ENCODE measurements at places on chromosomes 1 and 21.

- DNase-seq = no peak
Observed at GRCh38 chr1:24141311-24141997, 1.5 kb downstream of the IL22RA1 start.

- DNase-seq = no peak
Observed at GRCh38 chr21:39799178-39799577, 54.2 kb downstream of the IGSF5 start.

DNA sequence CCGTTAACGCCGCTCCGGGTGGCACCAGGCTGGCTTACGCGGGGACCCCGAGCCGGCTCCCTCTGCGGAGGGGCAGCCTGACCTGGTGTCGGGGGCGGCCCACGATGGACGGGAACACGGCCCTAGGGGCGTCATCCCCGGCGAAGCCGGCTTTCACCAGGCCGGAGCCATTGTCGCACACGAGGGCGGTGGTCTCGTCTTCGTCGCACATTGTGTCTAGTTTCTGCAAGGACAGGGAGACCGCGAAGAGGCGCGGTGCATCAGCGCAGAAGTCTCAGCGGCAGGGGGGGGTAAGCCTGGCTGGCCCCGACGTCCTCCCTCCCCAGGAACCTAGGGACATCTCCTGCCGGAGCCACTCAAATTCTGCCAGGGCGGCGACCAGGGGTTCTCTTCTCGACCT is 989 bp downstream of the ACTA1 start:
- no peak for DNase-seq

DNA sequence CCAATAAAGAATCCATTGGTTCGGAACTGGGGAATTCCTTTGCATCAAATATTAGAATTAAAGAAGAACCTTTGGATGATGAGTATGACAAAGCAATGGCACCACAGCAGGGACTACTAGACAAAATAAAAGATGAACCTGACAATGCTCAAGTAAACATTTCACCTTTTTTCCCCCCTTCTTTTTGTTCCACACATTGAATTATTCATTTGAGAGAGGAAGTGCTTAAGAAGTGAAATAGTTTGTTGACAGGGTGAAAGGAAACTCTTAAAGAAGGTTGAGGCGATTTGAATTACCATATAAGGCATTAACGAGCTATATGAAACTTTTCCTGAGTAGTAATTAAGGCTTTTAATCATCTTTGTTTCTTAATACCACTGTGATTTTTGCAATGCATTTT is 93.1 kb downstream of the ZMYM4 start:
- no peak for DNase-seq

DNA sequence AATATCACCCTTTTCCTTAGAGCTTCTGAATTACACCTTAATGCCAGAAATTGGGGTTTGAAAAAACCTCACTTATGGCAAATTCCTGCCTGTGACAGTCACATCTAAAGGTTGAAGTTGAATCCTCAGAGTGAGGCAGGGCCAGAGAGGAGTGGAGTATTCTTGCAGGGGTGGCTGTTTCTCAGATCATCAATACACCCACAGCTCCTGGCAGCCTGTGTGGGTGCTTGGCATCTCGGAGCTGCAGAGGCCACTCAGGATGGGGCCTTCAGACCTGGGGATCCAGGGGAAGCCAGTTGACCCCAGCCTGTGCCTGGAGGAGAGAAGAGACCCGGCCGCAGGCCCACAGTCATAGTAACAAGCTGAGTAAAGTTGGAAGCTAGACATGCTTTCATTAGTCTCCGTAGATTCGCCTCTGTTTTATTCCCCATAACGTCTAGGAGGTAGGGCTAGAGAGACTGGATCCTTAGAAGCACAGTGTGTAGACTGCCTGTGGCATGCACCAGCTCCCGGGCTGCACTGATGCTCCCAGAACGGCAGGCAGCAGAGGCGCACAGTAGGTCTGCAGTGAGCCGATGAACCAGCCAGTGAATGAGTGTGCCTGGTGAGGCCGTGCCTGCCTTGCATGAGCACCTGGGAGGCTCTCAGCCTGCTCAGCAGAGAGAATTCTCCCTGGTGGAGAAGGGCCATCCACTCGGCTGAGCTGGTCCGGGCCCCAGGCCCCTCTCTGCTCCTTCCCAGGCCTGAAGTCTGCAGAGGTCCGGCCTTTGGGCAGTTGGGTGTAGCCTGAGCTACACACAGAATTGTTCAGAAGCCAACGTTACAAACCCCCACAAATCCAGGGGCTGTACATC is 42.9 kb downstream of the TFF3 start:
- DNase-seq = no peak

DNA sequence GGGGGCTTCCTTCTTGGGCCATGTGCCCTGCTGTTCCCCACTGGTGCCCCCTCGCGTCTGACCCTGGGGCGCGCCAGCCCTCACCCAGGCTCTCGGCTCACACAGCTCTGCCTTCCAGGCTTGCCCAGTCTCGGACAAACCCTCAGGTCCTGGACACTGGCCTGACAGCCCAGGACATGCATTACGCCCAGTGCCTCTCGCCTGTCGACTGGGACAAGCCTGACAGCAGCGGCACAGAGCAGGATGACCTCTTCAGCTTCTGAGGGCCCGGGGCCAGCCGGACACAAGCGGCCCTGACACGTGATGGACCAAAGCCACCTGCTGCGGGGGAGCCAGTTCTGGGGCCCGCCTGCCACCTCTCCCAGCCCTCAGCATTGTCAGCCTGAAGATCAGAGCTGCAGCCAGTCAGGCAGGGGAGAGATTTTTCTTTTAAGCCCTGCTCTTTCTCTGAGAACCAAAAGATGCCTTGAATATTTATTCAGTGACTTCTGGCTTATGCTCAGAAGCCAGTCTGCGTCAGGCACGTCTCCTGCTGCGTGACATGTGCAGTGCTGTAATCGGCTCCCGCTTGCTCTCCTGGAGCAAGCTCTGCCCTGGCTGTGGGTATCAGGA is 23.4 kb downstream of the LDLRAP1 start:
- peak; percentile 84 for DNase-seq

DNA sequence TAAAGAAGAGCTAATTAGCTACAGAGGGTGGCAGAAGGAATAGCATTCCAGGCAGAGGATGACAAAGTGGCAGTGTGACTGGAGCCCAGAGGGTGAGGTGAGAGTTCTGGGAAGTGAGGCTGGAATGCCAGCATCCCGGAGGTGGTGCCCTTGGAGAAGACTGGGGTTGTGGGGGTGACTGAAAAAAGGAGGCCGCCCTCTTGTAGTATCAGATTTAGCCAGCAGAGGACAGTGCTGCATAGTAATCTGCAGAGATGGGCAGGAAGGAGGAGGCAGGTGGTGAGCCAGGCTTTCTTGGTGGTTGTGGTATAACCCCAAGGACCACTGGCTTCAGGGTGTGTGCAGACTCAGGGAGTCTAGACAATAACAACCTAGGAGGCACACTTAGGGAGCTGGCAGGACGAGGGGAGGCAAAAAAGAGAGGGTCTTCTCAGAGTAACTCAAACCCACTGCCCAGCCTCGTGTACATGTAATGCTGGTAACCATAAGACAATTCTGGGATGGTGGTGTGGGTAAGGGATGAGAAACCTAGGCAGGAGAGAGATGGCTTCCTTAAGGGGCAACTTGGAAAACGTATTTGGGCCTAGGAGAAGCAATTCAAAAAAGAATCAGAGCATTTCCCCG is 30.5 kb downstream of the MROH7 start:
- DNase-seq = peak; percentile 20

DNA sequence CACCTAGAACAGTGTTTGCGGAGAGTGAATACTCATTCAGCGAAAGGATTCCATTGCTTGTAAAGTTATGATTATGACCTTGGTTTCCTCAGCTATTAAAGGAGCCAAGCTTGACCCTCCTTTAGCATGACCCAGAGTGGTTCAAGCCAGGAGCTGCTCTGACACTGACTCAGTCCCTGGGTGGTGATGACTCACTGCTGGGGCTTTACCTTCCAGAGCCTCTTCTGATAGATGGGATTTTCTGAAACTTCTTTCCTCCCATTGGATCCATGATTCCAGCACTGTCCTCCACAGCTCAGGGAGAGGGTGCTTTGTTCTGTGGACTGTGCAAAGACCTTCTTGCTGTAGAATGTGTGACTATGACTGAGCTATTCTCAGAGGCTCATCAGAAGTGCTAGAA is 77.4 kb downstream of the S1PR1 start:
- DNase-seq = no peak

GRCh38 chr1:75996196-75996595 is 64.0 kb upstream of the ASB17 start:
- peak; percentile 26 for DNase-seq

GRCh38 chr1:199472018-199472417 is 555.5 kb upstream of the NR5A2 start:
- DNase-seq = no peak

GRCh38 chr1:66533804-66534740 is at the start of gene SGIP1:
Gene SGIP1 (plus strand): TSS chr1:66534153. CDS start chr1:66534359, 206 bp downstream.
- no peak for DNase-seq
